AG09309 (cell line): ENCODE measurements at places on chromosomes 12 and 14.

- DNase-seq, result no peak
These were observed 795.6 kb downstream of the DIO2 start for GRCh38 chr14:79415726-79416125.

DNA sequence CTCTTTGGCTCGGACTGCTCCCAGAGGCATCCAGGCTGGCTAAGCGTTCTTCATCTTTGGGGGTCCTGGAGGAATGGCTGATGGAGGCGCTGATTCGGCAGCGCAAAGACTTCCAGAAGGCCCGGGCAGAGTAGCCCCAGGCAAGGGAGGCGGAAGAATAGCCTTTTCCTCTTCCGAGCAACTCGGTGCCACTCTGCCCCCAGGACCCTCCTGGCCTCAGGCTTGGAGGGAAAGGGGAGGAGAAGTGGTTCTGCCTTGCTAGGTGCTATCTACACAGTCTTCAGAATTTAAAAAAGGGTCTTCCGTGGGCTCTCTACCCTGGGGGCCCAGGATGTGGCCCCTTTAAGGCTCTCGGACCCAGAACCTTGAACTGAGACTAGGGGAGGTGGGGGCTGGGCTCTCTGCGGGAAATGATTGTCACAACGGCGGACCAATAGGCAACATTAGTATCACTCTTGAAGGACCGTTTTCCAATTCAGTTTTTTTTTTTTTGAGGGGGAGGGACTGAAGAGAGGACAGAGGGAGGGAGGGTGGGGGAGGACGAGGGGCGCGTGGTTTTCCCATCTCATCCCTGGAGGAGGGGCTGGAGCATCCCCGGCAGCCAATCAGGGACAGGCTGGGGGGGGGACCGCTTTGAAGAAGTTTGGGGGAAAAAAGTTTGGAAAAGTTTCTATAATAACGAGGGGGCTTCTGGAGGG, at the start of gene NFATC4:
NFATC4 (plus strand) TSS at position 671 of the 698 bp plus-strand sequence. CDS start 157 bp downstream, outside the sequence.
- peak; percentile 93 for DNase-seq

DNA sequence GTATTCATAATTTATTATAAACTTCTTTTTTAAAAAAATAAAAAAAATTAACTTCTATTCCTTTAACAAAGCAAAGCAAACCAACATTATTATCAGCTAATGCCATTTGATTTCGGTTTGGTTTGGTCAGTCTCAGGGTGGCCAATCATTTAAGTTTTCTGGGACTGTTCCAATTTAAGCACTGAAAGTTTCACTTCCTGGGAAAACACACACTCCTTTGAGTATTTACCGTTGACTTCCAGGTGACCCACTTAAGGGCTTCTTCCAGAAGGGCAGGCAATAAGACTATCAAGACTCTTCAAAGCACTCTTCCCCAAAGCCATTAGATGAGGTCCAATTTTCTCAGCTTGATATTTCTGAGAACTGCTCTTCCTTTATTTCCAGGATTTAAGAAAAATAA, 854.0 kb downstream of the DIO2 start:
- DNase-seq, result no peak

DNA sequence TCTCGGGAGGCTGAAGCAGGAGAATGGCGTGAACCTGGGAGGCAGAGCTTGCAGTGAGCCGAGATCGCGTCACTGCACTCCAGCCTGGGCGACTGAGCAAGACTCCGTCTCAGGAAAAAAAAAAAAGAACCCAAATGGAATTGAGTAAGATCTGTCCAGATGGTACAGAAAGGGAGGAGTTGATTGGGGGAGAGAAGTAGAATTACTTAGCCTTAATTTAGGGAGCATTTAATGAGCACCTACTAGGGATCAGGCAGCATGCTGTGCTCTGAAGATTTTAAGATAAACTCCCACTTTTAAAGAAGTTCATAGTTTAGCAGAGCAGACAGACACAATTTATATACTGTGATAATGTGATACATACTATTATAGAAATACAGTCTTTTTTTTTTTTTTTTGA, 4.5 kb downstream of the RAB5B start:
- no peak for DNase-seq

- DNase-seq, result no peak
These were observed 11.6 kb downstream of the KMT2D start for GRCh38 chr12:49048953-49049352.

GRCh38 chr12:88544991-88545980, 35.0 kb downstream of the KITLG start:
- DNase-seq, result no peak
